ENCODE measurements at places on chromosomes 7 and 10.
A peak's percentile ranks its signal among the peaks of the same experiment; 100 is the strongest.

DNA sequence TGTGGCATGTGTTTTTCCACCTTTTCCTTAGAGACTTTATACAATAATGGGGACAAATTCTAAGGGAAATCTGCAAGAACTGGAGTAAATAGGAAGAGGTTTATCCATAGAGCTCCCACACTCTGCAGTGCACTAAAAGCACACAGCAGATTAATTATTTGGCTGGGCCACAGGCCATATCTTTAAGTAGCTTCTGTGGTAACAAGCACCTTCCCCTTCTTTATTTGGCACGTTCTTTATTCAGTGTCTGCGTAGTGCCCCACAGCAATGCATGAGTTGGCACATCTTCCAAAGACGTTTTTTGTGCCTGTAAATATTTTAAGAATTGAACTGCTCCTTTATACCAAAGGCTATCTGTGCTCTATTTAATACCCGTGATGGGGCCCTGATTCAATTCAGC lies 104.9 kb upstream of the MBL2 start:
- no peak for DNase-seq

DNA sequence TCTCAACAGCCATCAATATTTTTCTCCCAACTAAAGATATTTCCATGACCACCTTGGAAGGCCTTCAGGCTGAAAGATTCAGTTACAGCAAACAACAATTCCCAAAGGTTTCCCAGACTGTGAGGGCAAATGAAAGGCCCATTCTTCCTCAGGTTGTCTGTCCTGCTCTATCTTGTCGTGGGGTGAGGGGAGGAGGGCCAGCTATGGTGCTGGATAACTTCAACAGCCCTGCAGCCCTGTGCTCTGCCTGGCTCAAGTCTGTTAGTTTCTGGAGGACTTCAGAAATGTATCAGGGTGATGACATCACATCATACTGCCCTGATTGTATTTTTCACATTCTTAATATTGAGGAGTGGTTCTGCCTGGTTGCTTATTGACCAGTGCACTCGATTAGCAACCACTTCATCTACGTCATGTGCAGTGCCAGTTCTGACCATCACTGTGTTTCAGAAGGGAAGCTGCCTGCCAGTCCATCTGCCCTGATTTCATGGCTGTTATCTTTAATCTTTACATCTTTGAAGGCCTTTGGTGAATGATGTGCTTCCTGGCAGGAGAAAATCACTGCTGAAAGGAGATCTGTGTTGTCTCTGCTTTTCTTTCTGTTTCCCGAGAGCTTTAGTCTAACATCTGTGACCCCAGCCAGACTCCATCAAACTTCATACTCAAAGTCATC lies 135.5 kb downstream of the NRF1 start:
- no peak for DNase-seq

- DNase-seq: no peak
These were observed 743.4 kb downstream of the TNS3 start for GRCh38 chr7:46838463-46838862.

DNA sequence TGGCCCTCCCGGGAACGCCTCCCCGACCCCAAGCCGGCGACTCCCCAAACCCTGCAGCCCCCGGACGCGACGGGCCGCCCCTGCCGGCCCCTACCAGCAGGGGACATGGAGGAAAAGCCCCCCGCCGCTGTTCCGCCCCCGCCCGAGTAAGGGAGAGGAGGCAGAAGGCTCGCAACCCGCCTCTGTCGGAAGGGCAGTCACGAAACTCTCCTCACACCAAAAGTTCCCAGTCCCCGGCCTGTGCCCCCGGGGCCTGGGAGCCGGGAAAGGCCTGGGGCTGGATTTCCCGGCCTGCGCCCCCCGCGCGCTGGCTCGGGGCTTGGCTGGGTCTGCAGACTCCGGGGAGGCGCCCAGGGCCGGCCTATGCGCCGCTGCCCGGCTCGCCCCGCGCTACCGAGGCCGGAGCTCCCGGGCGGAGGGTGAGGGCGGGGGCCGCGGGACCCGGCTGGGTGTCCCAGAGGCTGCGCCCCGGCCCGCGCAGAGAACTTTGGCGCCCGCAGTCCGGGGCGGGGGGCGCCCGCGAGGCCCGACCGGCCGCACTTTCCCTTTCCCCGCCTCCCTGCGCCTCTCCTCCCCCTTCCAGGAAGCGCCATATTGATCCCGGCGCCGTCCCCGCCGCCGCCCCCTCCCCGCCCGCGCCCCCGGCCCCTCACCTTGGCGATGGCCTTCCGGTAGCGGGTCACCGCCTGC lies 728 bp downstream of the PARD3 start:
- peak; percentile 59 for DNase-seq

GRCh38 chr10:44640429-44640828 lies 255.5 kb upstream of the CXCL12 start:
- no peak for DNase-seq

DNA sequence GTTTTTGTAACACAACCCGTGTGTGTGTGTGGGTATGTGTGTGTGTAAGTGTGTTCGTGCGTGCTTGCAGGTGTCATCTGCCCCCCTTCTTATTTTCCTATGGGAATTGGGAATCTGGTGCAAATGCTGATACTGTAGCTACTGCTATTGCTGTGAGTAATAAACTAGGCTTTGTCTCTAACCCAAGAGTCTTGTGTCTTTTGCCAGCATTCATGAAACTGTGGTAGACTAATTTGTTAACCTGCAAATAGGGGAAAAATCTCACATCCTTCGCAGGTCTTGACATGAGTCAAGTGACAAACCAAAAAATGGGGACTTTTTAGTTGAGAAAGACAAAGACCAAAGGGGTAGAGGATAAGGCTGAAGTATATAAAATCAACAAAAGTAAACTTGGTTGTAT lies 57.9 kb upstream of the FAM133B start:
- DNase-seq: no peak

- DNase-seq: peak; percentile 33
These were observed 20.7 kb downstream of the CREB3L2 start for GRCh38 chr7:137981175-137981574.

DNA sequence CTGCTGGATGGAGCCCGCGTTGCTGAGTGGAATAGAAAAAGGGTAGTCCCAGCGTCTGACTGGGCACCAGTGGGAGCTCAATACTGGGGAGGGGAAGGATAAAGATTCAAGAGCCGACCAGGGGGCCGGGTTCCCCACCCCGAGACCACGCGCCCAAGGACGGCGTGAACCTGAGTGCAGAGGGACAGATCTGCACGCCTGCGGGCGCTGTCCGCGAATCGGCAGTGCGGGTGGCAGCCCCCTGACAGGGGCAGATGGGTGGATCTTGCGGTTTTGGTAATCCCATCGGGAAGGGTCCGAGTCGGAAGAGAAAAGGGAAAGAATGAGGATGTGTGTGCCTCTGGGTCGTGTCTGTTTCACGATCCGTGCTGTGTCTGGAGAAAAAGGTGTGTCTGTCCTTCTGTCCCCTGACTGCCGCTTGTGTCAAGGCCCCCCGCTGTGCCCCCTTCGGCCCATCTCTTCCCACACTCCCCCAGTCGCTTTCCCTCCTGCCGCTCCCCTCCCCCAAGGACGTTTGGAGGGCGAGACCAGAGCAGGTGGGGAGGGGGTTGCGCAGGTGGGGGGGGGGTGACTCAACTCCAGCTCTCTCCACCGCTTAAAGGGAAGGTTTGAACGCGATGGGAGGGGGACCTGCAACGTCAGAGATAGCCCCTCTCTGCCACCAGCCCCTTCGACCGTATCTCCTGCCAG lies 734 bp upstream of the VGF start:
- no peak for DNase-seq

- DNase-seq: no peak
These were observed 17.6 kb upstream of the ORAI2 start for GRCh38 chr7:102415685-102416225.

DNA sequence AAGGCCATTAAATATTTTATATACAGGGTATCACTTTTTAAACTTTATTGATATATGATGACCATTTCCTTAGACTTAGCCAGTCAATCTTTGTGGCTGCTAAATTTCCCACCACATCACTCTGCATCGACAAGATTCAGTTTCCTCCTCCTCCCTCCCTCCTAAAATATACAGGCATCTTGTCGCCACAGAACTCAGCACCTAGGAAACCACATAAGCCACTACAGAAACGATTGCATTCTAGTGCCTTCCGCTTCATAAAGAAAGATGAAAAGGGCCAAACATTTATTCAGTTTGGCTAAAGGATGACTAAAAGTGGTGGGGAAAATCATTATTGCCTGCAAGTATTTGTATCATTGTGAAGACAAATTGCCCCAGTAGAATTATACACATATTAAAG lies 30.7 kb downstream of the ERCC6 start:
- no peak for DNase-seq

DNA sequence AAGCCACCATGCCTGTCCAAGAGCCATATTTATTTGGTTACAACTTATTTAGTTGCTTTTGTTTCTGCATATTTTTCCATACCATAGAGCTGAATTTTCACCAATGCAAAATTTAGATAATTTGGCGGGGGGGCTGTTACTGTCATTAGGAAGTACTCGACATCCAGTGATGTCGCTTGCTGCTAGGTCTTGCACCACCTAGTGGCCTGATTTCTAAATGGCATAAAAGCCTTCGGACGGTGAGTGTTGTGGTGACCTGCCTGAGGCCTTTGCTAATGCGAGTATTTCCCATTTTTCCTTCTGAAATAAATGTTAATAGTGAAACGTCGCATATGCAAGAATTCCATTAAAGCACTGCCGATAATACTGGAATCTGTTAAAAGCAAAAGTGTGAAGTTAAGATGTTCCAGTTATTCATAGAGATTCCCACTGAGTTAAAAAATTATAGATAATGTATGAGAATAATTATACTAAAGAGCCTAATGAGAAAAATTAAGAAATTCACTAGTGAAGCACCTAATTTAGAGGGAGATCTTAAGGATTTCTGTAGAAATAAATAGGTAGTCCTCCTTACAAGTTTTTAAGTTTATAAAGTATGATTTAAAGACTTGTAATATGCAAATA lies 86.1 kb upstream of the DNAJB6 start:
- peak; percentile 27 for DNase-seq

DNA sequence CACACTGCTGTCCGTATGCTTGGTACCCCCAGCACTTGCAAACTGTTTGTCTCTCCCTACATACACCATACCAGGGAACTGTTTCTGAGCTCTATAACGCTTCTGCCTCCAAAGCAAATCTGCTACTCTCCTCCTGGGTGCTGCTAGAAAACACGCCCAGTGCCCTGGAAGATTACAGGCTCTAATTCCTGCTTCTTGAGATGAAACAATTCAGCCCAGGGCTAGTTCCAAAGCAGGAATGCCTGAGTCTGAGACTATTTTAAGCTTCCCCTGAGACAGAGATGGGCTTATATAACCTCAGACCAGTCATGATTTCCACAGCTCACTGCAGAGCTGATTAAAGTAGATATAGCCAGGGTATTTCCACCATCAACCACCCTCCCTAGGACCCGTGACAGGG lies 327.1 kb downstream of the GPR158 start:
- DNase-seq: no peak

- no peak for DNase-seq
These were observed 102.2 kb downstream of the TCF7L2 start for GRCh38 chr10:113052076-113052830.

GRCh38 chr10:31374146-31374696 lies 55.2 kb downstream of the ZEB1 start:
- DNase-seq: no peak

DNA sequence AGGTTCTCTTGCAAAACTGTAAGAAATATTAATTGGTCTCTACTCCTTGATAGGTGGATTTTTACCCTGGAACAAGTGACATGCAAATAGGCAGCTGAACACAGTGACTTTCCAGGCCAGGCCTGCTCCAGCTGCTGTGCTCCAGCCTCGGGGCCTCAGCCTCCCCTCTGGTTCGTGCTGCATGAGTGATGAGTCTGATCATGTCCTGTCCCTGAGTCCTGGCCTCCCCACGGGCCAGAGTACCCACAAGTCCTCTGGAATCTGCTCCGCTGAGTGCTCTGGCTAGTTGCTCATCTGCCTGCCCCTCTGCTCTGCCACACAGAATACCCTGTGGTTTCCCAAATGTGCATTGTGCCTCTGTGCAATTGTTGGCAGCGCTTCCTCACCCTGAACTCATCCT lies 80.1 kb upstream of the PDZD8 start:
- no peak for DNase-seq

DNA sequence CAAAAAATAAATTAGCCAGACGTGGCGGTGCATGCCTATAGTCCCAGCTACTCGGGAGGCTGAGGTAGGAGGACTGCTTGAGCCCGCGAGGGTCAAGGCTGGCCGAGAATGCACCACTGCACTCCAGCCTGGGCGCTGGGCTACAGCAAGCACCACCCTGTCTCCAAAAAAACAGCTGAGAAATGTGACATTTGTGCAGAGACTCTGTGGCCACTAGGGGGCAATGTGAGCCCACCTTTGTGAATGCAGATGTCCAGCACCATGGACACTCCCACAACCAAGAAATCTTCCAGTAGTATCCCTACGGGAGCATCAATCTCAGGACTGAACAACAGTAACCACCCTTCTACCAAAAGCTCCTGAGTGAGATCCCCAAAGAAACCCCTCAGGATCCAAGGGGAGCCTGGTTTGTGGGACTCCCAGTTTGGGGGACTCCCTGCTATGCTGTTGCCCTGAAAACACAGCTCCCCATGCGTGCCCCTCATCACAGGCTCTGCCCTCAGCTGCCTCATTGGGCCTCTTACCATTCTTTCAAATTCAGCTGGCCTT lies 6.2 kb upstream of the AHCYL2 start:
- peak; percentile 64 for DNase-seq

DNA sequence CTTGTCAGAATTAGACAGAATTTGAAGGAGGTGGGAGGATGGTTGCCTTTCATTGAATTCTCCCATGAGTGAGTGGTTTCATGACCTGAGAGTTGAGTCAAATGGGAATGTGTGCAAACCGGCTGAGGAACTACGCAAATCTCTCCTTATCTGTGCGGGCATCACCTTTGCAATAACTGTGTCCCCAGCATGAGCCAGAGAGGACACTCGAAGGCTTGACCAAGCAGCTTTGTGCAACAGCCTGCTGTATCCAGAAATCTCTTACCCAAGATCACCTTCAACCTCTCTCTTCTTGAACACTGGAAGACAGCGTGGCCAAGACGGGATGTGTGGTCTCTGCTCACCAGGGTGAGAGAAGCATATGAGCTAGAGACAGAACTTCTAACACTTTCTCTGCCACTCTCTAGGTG lies 93.8 kb upstream of the IKZF1 start:
- no peak for DNase-seq

DNA sequence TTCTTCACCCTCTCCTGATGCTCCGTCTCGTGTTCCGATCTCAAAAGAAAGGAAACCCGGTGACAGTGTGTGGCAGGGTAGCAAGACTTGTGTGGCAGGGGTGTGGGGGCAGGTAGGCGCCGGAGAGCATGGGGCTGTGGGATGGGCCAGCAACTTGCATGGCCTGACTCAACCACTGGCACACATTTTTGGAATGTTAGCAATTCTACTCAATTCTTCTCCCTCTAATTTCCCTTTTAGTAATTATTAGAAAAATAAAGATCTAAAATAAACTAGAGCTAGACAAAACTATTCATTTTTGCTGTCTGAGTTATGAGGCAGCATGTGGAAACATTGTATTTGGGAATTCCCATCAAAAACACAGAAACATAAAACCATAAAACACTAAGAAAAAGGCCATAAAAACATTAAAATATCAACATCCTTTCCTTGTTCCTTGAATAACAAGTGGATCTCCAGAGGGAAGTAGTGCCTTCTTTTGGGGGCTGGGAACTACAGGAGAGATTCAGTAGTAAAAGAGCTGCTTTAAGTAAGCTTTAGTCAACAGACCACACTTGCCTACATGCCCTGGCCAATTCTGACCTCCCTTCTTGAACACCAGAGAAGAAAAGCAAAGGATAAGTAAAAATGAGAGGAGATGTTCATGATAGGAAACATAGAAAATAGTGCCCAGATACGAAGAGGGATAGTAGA lies 21.8 kb downstream of the SEMA3C start:
- no peak for DNase-seq

- peak; percentile 12 for DNase-seq
These were observed 323.6 kb downstream of the BBS9 start for GRCh38 chr7:33452805-33453502.
